Activated T-cell treated with anti-CD3 and anti-CD28 coated beads, Interleukin-2, amount 50 U/mL, for 1 hour (primary cell): ENCODE measurements at places on chromosomes 2 and 18.

DNA sequence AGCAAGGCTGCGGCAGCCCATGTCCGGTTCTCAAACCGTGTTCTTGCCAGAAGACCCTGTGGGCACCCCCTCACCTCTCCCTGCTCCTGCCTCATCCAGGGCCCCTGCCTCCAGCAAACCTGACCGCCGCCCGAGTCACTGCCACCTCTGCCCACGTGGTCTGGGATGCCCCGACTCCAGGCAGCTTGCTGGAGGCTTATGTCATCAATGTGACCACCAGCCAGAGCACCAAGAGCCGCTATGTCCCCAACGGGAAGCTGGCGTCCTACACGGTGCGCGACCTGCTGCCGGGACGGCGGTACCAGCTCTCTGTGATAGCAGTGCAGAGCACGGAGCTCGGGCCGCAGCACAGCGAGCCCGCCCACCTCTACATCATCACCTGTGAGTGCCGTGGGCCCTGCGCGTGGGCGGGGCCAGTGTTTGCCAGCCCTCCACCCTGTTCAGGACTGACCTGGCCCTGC is 32.2 kb downstream of the MTERF4 start:
- DNase-seq = no peak

- no peak for DNase-seq
Measured at GRCh38 chr18:79717059-79717458, 37.5 kb downstream of the CTDP1 start.

DNA sequence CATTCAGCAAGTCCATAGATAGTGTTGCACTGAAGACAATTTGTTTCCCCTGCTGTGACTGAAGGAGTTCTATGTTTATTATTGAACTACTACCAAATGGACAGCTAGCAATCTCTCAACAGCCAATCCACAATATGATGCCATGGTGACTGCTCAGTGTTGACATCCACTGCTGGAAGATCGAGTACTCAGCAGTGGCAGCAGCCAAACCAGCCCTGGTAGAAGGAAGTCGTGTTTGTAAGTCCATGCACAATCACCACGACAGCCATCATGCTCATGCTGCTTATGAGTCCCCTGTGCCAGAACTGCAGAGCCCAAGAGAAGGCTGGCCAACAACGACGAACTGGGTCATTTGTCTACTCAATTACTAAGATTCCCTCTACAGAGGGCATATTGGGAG is 66.4 kb downstream of the OSR1 start:
- DNase-seq = no peak

- DNase-seq = no peak
Measured at GRCh38 chr2:237341872-237342271, 72.1 kb downstream of the COL6A3 start.

- no peak for DNase-seq
Measured at GRCh38 chr2:67038195-67038594, 358.9 kb upstream of the ETAA1 start.

DNA sequence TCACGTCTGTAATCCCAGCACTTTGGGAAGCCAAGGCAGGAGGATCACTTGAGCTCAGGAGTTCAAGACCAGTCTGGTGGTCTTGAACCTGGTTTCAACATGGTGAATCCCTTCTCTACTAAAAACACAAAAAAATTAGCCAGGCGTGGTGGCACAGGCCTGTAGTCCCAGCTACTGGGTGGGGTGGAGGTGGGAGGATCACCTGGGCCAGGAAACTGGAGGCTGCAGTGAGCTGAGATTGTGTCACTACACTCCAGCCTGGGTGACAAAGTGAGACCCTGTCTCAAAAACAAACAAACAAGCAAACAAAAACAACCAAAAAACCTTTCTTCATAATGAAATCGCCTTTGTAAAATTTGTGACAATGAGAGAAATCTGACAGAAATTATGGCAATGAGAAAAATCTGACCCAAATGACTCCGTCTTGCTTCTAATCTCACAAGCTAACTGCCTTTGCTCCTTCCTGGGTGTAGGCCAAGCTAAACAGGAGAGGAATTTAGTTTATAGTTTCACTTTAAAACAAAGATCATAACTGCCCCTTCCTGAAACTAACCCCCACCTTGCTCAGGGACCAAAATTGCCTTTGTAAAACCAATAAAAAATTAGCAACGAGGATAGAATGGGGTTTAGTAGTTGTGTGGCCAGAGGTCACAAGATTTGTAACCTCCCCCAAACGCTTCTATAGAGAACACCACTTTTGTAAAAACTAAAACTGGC is 60.7 kb upstream of the KIF5C start:
- no peak for DNase-seq
